ENCODE measurements at places on chromosomes 11 and 22.

DNA sequence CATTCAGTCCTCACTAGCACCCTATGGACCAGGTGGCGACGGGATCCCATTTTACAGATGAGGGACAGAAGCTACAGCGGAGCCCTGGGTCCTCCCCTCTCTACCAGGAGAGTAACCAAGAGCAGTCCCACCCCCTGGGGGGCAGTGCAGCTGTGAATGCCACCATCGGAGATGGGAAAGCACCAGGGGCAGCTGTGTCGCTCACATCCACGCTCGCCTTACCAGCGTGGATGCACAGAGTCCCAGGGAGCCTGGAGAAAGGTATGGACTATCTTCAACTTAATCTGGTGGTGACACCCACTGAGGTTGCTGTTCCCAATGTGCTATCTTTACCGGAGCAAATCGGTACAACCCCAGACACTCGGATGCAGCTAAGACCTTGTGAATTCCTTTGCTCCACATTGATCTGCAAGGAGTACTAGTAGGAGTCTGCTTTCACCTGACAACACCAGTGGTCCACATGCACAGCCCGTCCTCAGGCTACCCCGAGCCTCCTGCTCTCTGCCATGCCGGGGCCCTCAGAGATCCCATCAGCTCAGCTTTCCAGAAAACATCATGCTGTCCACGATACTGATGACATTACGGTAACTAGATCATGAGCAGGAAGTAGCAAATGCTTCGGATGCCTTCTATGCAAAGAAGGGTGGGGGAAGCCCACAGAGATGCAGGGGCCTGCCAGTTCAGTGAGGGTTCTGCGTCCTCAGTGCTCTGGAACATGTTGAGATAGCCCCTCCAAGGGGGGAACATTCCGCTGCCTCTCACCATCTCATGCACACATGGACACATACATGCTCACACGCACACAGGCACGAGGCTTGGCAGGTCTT is 126.0 kb downstream of the CTTN start:
- peak; percentile 47 for DNase-seq

- no peak for DNase-seq
These were observed 38.6 kb downstream of the BLID start for GRCh38 chr11:122077459-122077858.

GRCh38 chr22:37212174-37212906 is at the start of gene SSTR3:
SSTR3 (minus strand) TSS chr22:37212477; CDS start chr22:37207803, 4,674 bp downstream.
- DNase-seq, result peak; percentile 33

GRCh38 chr11:9884601-9885000 is 220.7 kb downstream of the SWAP70 start:
- no peak for DNase-seq

DNA sequence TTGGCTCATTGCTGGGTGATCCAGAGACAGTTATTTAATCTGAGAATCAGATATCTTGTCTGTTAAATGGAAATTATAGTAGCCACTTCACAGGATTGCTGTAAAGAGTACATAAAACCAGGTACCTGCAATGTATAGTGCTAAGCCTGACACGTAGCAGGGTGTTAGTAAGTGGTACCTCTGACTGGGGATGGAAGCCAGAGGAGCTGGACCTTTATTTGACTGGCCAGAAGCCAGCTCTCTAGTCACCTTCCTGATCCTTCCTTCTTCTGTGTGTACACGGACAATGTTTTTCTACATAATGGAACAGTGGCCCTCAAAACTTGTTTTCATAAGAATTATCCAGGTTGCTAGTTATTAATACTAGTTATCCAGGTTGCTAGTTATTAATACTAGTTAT is 25.5 kb upstream of the EHF start:
- DNase-seq, result no peak

- no peak for DNase-seq
These were observed 41.6 kb downstream of the PITPNB start for GRCh38 chr22:27877501-27877900.
